Ovary (tissue), 10 donors: ENCODE measurements at places on chromosomes 7 and 10. TPM values are rescaled to one million over a fixed set of nuclear protein-coding genes. Genes with fewer than 3 reads are reported as not detected.

- peak overlapping the region; percentile 52 for H3K4me3 ChIP-seq
- no peaks in the 10 kb centered on the region for H3K36me3 ChIP-seq
- H3K27ac ChIP-seq, result peak overlapping the region; percentile 77
- DNase-seq, result peak; percentile 82
Observed at GRCh38 chr10:100346351-100346764, 675 bp upstream of the SCD start.

DNA sequence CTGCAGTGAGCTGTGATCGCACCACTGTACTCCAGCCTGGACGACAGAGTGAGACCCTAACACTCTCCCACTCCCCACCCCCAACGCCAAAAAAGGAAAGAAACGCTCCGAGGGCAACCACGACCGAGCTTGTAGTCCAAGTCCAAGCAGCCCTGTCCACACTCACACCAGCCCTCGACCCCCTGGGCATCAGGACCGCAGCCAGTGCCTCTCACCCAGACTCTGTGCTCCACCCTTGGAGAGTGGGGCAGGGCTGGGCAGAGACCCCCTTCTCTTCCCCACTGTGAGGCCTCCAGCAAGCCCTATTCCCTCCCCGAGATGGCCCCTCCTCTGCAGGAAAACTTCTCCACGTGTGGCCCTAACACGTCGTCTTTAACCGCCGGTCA lies 82.6 kb downstream of the FOXL3 start:
- no peaks in the 10 kb centered on the region for H3K36me3 ChIP-seq
- no peak for DNase-seq
- no peak overlapping the region for H3K27ac ChIP-seq
- no peaks in the 10 kb centered on the region for H3K27me3 ChIP-seq
- H3K4me3 ChIP-seq, result no peak overlapping the region

- no peak overlapping the region for H3K27ac ChIP-seq
- no peaks in the 10 kb centered on the region for H3K27me3 ChIP-seq
- H3K4me1 ChIP-seq, result no peaks in the 10 kb centered on the region
- no peak for DNase-seq
Observed at GRCh38 chr10:121362026-121362425, 236.2 kb downstream of the FGFR2 start.

- no peaks in the 10 kb centered on the region for H3K36me3 ChIP-seq
- H3K27ac ChIP-seq, result no peak overlapping the region
- DNase-seq, result no peak
- H3K4me1 ChIP-seq, result no peaks in the 10 kb centered on the region
- H3K27me3 ChIP-seq, result no peaks in the 10 kb centered on the region
Observed at GRCh38 chr7:86768967-86769760, 125.5 kb downstream of the GRM3 start.

- peaks cover 73% of the 10 kb centered on the region for H3K4me1 ChIP-seq
- no peak overlapping the region for H3K4me3 ChIP-seq
Observed at GRCh38 chr10:79112881-79113431, 44.2 kb downstream of the ZMIZ1 start.

C10orf90 gene
- not detected for total RNA-seq

VWA2 gene
- total RNA-seq, result 0.67 TPM

DNA sequence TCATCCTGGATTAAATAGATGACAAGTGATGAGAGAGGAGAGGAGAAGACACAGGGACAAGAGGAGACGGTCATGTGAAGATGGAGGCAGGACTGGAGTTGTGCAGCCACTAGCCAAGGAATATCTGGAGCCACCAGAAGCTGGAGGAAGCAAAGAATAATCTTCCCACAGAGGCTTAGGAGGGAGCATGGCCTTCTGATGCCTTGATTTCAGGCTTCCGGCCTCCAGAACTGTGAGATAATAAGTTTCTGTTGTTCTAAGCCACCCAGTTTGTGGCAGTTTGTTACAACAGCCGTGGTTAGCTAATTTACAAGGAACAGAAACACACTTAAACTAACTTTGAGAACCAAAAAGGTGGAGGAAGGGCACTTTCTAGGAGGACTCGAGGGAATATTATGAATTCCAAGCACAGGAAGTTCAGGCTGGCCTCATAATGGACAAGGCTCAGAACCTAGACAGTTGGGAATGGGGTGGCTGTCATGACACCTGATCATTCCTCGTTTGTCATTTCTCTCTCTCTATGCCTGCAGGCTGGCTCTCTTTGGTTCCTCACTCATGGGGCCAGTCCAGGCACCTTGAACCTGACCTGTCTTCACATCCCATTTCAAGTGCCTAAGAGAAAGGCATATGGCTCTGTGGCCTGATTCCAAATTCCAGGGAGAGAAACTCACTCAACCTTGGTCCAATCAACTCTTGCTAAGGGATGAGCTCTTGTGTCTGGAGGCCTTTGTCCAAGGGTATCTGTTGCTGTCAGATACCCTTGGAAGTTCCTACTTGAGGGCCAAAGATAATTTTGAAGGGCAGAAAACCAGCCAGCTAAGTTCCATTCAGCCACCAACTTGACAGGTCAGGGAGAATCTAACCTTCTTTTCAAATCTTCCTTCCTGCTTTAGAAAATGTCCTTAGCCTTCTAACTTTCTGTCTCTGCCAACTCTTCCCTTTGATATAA lies 33.5 kb upstream of the PDZD8 start:
- no peaks in the 10 kb centered on the region for H3K4me1 ChIP-seq
- no peaks in the 10 kb centered on the region for H3K27me3 ChIP-seq
- no peaks in the 10 kb centered on the region for H3K36me3 ChIP-seq
- DNase-seq, result no peak

DNA sequence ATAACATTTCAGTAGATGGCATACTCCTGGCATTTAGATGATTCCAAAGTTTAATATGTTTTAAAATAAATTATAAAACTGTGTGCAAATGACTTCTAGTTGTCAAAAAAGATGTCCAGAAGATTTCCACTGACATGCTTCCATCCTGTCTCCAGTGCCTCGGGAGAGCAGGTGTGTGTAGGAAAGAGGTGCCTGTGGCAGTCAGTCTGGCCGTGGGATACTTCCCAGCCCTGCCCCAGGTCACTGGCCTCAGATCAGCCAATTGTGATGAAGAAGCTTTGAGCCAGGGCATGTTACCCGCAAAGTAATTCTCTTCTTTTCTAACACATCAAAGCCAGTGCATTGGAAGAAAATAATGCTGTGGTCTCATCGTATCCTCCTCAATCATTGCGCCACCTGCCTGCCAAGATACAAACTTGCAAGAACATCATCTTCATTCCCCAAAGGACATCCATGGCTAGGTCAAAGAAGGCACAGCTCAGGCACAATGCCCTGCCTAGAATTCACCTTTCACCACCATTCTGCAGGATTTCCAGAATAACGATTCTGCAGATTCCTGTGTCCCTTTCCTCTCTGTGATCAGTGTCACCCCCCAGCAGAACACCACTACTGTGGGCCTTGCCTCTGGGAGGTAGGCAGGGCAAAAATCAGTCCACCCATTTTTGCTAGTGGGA lies 6.3 kb upstream of the KCNMA1 start:
- H3K36me3 ChIP-seq, result no peaks in the 10 kb centered on the region
- no peaks in the 10 kb centered on the region for H3K27me3 ChIP-seq
- peak; percentile 24 for DNase-seq
- no peaks in the 10 kb centered on the region for H3K4me1 ChIP-seq
- no peak overlapping the region for H3K4me3 ChIP-seq

GRCh38 chr10:31358688-31359330 lies 39.8 kb downstream of the ZEB1 start:
- H3K36me3 ChIP-seq, result no peaks in the 10 kb centered on the region
- no peaks in the 10 kb centered on the region for H3K27me3 ChIP-seq
- H3K4me1 ChIP-seq, result peaks cover 5% of the 10 kb centered on the region
- no peak overlapping the region for H3K4me3 ChIP-seq
- DNase-seq, result no peak
- H3K27ac ChIP-seq, result no peak overlapping the region

CFAP58 gene
- total RNA-seq, result 0.17 TPM

- no peak for DNase-seq
- H3K4me1 ChIP-seq, result no peaks in the 10 kb centered on the region
- H3K27me3 ChIP-seq, result no peaks in the 10 kb centered on the region
- H3K27ac ChIP-seq, result no peak overlapping the region
- no peaks in the 10 kb centered on the region for H3K36me3 ChIP-seq
Observed at GRCh38 chr10:131662851-131663250, 238.0 kb upstream of the PPP2R2D start.

GRCh38 chr7:362402-363096 lies 72.6 kb downstream of the FOXL3 start:
- DNase-seq, result no peak
- H3K27ac ChIP-seq, result no peak overlapping the region
- no peaks in the 10 kb centered on the region for H3K27me3 ChIP-seq
- no peaks in the 10 kb centered on the region for H3K36me3 ChIP-seq
- peak overlapping the region; percentile 10 for H3K4me3 ChIP-seq

GRCh38 chr10:8407501-8408021 lies 353.1 kb downstream of the GATA3 start:
- H3K4me1 ChIP-seq, result no peaks in the 10 kb centered on the region
- no peaks in the 10 kb centered on the region for H3K36me3 ChIP-seq
- H3K27ac ChIP-seq, result no peak overlapping the region

DNA sequence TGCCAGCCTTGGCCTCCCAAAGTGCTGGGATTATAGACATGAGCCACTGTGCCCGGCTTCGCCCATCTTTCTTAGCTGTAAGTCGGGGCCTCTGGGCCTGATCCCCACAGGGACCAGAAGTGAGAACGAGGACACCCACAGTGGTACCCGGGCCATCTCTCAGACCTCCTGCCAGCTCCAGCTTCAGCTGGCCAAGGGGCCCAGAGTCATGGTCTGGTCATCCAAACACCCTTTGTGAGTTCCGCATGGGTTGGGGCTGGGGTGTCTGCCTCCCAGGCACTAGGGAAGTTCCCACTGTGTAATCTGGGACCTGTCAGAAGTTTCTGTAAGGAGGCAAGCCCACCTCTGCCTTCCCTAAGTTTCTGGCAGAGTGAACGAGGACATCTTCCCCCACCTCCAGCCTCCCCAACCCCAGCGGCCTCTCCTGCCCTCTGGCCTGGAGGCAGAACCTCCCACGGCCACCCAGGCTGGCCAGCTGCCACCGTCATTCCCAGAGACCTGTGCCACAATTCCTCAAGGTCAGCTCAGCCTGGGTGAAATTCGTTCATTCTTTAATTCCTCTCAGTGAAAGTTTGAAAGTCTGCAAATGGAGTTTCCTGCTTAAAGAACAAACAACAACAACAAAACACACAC lies 19.5 kb upstream of the FOXL3 start:
- no peak for DNase-seq
- no peak overlapping the region for H3K4me3 ChIP-seq
- no peak overlapping the region for H3K27ac ChIP-seq
- H3K36me3 ChIP-seq, result no peaks in the 10 kb centered on the region

DNA sequence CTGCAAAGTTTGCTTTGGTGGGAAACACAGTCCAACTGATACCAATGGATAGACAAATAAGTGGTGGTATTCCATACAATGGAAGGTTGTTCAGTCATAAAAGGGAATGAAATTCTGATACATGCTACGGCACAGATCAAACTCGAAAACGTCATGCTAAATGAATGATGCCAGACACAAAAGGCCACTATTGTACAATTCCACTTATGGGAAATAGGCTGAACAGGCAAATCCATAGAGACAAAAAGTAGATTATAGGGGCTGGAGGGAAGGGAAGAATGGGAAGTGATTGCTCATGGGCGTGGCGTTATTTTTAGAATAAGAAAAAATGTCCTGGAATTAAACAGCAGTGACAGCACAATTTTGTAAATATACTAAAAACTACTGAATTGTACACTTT lies 66.0 kb upstream of the FOXK1 start:
- peaks cover 1% of the 10 kb centered on the region for H3K4me1 ChIP-seq
- no peaks in the 10 kb centered on the region for H3K36me3 ChIP-seq
- no peak for DNase-seq
- H3K27ac ChIP-seq, result no peak overlapping the region
- H3K27me3 ChIP-seq, result no peaks in the 10 kb centered on the region

DNA sequence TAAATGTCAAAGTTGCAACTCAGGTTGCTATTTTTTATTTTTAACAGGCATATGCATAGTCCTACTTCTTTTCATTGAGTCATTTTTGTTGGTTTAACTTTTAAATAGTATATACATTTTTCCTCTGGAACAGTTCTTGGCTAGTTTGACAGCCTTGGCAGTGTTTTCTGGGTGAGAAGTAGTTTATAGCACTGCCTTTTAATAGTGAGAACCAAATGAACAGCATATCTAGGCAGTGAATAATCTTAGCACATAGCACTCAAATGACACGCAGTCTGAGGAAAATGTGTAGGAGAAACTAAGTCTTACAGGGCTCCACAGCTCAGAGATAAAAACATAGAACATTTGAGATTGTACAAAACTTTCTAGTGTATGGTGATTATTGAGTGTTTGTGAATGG lies 265.5 kb upstream of the POT1 start:
- H3K4me1 ChIP-seq, result no peaks in the 10 kb centered on the region
- H3K27ac ChIP-seq, result no peak overlapping the region
- H3K4me3 ChIP-seq, result no peak overlapping the region
- DNase-seq, result no peak
- H3K36me3 ChIP-seq, result no peaks in the 10 kb centered on the region

DNA sequence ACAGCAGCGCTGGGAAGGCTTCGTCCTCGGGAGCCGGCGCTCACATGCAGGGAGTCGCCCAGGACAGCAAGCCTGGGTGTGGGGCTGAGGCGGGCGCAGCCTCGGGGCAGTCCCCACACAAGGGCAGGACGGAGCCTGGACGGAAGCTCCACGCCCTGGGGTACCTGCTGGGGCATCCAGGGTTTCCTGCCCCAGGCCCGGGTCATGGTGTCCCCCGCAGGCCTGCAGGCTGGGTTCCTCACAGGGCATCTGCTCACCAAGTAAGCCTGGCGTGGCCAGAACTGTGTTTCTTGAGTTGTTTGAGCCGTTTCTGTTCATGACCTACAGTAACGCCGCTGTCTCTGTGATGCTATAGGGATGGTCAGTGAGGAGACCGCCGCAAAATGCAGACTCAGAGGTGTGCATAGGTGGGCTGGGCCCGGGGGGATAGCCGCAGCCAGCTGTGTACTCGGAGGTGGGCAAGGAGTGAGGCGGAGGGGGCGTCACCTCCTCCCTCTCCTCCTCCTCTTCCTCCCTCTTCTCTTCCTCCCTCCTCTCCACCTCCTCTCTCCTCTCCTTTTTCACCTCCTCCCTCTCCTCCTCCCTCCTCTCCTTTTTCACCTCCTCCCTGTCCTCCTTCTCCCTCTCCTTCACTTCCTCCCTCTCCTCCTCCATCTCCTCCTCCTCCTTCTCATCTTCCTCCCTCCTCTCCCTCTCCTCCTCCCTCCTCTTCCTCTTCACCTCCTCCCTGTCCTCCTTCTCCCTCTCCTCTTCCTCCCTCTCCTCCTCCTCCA lies 438.9 kb downstream of the DNAJB6 start:
- no peaks in the 10 kb centered on the region for H3K27me3 ChIP-seq
- no peaks in the 10 kb centered on the region for H3K36me3 ChIP-seq
- DNase-seq, result no peak
- H3K4me1 ChIP-seq, result no peaks in the 10 kb centered on the region
- H3K27ac ChIP-seq, result no peak overlapping the region

DNA sequence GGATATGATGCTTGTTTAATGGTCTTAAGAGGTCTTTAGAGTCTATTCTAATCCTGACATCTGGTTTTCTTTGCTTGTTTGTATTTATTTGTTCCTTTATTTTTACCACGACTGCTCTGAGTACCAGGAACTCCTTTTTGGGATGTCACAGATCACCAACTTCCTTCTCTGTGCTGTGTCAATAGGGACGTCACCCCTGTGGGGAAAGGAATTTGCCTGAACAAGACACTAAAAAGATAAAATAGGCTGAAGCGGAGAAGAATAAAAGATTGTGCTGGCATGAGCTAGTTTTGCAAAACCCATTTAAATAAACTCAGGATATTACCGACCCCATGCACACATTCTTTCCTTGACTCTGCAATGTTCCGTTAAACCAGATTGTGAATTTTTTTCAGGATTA lies 27.7 kb downstream of the MGMT start:
- DNase-seq, result no peak
- H3K4me3 ChIP-seq, result no peak overlapping the region
- H3K4me1 ChIP-seq, result peaks cover 5% of the 10 kb centered on the region

MSMB gene
- total RNA-seq, result not detected

- H3K27ac ChIP-seq, result no peak overlapping the region
- no peak for DNase-seq
- H3K4me1 ChIP-seq, result no peaks in the 10 kb centered on the region
- H3K36me3 ChIP-seq, result no peaks in the 10 kb centered on the region
Observed at GRCh38 chr7:100390286-100391009, 17.2 kb downstream of the PILRA start.

RBM20 gene
- 4.1 TPM for total RNA-seq
